ENCODE measurements at places on chromosomes 3 and 15.

DNA sequence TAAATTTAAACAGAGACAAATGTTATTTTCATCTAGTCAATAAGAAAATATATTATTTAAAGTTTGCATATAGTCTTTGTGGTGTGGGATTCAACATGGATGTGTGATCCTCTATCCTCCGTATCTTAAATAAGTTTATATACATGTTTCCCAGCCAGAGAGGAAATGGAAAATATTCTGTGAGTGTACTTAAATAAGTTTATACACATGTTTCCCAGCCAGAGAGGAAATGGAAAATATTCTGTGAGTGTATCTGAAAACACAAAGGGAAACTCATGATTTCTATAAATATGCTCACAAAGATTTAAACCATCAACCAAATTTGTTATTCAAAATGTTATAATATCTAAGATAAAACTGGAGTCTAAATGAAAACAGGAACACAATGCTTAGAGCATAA lies 110.0 kb upstream of the MELTF start:
- DNase-seq: no peak

GRCh38 chr15:100721758-100722550 lies 119.6 kb downstream of the ASB7 start:
- DNase-seq: no peak

GRCh38 chr3:169836942-169837275 lies 24.2 kb upstream of the LRRC34 start:
- no peak for DNase-seq

DNA sequence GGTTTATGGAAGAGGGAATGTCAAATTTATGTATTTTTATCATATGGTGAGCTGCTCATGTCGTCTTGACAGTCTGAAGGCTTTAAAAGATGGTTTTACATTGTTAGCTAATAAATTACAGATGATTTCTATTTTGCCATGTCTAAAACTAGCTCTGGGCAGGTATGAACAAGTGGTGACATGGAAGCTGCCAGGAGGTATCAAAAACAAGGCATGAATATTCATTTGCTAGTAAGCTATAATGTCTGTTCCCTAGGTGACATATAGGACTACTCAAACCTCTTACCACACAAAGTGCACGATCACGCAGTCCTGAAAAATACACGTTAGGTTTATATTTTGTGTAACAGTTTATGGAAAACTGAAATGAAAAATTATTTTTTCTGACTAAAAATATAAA lies 34.8 kb downstream of the ST3GAL6 start:
- no peak for DNase-seq

- no peak for DNase-seq
Observed at GRCh38 chr15:39156166-39156565, 424.7 kb upstream of the THBS1 start.

- DNase-seq: peak; percentile 68
Observed at GRCh38 chr3:10702961-10703740, 112.9 kb upstream of the SLC6A11 start.

GRCh38 chr3:133489466-133490085 lies 83.9 kb upstream of the CDV3 start:
- DNase-seq: no peak

DNA sequence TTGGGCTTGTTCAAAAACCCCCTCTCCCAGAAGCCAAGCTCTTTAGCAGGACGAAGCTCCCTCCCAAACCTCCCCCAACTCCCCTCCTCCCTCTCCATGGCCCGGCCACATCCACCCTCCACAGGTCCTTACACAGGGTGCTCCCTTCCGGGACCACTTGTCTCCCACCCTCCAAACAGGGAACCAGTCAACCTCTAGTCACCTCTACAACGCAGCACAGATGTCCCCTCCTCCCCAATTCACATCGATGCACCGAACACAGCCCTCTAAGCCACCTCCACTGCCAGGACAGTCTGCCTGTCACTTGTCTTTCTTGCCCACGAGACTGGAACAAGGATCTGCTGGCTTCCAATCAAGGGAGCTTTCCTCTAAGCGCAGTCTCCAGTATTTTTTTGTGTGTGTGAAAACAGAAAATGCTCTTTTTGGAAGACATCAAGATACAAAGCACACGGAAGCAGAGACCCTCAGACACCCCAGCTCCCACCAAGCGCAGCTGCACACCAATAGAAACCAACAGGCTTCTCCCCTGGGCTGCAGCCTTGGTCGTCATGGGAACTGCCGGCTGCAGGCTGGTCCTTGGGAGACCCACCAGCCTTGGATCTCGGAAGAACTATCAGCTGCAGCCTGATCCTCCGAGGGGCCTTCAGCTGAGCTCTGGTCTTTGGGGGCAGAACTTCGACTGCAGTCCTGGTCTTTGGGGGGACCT lies 26.5 kb downstream of the IQSEC1 start:
- no peak for DNase-seq

DNA sequence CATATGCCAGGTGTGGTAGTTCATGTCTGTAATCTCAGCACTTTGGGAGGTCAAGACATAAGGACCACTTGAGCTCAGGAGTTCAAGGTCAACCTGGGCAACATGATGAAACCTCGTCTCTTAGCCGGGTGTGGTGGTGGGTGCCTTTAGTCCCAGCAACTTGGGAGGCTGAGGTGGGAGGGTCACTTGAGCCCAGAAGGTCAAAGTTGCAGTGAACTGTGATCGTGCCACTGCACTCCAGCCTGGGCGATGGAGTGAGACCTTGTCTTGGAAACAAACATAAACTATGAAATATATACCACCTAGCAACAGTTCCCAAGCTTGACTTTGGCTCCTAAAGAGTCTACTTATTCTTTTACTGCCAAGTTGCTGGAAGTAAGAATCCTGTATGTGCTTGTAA lies 30.9 kb downstream of the UBE3A start:
- no peak for DNase-seq

DNA sequence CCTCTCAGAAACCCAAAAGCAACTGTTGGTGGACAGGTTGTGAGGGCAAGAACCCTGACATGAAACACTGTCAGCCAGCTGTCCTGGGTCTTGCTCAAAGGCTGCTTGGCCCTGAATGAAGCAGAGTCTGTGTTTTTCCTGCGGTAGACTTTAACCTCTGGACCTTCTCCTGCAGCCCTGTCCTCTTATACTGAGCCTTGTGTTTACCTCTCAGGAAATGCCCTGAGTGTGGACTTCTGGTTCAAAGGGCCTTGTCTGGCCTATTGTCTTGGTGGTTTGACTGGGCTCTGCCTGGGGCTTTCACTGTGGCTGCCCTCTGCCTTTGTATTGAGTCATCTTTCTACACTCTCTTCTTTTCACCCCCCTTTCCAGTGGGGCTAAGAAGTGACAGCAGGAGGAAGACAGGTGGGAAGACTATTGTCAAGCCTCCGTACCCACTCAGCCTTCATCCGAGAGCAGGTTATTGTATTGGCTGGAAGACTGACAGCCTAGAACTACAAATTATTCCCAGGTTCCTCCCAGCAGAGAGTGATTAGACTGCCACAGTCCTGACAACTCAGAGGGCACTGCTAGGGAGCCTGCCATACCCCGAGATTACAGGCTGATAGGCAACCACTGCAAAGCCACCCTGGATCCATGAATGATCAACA lies 3.5 kb downstream of the SEC13 start:
- DNase-seq: no peak

DNA sequence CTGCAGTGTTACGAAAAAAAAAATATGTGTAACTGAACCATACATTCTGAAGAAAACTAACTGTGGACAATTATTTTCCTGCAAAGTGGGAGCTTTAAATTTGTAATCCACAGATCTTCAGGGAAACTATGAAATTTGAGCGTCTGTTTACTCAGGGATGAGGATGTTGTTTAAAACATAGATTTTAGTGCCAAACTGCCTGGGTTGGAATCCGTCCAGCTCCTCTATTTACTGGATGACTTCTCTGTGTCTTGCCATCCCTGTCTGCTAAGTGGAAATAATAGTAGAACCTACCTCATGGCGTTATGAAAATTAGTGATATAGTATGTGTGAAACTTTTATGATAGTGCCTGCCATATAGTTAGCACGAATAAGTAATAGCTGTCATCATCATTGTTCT lies 666.5 kb downstream of the SQOR start:
- no peak for DNase-seq

- DNase-seq: no peak
Observed at GRCh38 chr3:177475356-177475665, 278.0 kb upstream of the TBL1XR1 start.

DNA sequence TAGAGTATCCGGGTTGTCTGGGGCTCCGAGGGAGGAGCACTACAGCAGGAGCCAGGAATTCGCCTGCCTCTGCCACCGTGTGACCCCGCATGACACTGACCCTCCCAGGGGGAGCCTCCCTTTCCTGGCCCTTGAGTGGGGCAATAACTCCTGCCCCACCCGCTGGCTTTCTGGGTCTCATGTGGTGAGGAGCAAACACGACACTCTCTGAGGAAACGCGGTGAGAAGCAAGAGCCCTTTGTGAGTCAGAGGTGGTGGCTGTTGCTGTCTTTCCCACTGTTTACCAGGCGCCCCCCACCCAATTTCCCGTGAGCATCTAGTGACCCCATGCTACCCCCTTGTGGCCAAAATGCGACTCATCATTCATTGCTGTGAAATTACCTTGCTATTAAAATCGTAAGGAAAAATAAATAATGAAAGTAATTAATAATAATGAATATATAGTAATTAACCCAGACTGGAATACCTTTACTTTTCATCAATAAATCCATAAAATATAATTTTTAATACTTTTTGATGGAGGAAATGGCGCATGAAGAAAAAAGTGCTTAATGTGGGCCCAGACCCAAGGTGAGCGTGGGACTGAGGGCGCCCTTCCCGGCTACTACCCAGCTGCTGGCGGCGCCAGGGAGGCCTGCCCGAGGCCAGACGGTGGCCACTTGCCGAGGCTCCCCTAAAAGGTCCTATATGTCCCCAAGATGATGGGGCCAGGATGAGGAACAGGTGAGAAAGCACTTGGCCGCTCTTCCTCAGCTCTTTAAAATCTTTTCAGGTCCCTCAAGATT lies 29.3 kb downstream of the CCNL1 start:
- no peak for DNase-seq

GRCh38 chr15:33621141-33621540 lies 310.4 kb downstream of the RYR3 start:
- DNase-seq: no peak

DNA sequence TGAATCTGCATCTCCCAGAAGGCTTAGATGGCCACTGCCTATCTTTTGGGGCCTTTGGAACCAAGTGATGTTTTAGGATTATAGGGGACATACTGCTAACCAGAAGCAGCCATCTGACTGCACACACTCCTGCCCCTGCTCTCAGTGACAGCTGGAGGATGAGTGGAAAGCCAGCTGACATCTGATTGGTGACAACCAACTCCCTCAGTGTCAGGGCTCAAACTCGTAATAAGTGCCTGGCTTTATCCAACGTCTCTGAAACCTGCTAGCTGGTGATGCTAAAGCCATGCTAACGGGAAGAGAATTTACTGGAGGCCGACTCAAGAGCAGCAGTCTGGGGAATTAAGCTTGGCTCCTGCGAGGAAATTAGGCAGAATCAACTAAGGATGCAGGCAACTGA lies 35.1 kb downstream of the KY start:
- DNase-seq: no peak

GRCh38 chr3:28576614-28577200 lies 228.1 kb upstream of the AZI2 start:
- DNase-seq: no peak

DNA sequence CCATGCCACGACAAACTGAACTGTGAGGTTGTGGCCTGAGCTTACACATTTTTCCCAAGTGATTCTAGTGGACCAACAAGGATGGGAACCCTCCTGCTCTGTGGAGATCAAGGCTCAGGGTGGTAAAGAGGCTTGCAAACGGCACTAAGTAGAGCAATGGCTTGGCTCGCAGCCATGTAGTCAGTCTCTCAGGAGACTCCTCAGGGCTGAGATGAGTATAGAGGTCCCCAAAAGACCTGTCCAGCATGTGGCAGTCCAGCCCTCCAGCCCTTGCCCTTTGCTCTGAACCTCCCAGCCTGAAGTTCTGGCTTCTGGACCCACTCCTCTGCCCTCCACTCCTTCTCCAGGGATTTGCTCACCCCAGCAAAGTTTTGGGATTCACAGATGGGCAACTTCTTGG lies 8.3 kb upstream of the CAMP start:
- DNase-seq: no peak

- no peak for DNase-seq
Observed at GRCh38 chr3:22245811-22246583, 495.0 kb upstream of the ZNF385D start.

- no peak for DNase-seq
Observed at GRCh38 chr3:156291272-156292123, 171.1 kb downstream of the KCNAB1 start.

GRCh38 chr15:96412906-96413231 lies 82.4 kb downstream of the NR2F2 start:
- no peak for DNase-seq

GRCh38 chr3:157115069-157116006 lies 44.6 kb downstream of the CCNL1 start:
- no peak for DNase-seq

DNA sequence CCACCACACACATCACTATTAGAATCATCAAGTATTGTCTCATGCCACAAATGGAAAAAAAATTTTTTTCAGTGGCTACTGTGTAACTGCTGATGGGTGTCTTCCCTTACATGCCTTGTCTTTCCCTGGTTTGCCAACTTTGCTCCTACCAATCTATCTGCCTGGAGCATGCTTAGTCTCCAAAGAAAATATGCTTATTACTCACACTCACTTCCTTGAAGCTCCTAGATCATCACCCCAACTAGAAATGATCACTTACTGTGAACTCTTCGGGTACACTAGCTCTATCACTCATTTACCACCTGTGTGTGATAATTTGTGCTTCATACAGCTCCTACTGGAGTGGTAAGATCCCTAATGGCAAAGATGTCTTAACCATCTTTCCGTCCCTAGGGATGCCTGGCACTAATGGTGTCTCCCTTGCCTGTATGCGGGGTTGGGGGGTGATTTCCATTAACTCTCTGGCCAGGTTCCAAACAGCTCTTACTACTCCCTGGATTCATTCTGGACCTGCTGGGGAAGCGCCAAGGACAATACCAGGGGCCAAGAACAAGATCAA lies 799 bp downstream of the VPS33B start:
- DNase-seq: no peak

- no peak for DNase-seq
Observed at GRCh38 chr3:183493296-183494045, 62.0 kb downstream of the KLHL6 start.

- DNase-seq: no peak
Observed at GRCh38 chr3:172094621-172095557, 55.5 kb downstream of the FNDC3B start.

DNA sequence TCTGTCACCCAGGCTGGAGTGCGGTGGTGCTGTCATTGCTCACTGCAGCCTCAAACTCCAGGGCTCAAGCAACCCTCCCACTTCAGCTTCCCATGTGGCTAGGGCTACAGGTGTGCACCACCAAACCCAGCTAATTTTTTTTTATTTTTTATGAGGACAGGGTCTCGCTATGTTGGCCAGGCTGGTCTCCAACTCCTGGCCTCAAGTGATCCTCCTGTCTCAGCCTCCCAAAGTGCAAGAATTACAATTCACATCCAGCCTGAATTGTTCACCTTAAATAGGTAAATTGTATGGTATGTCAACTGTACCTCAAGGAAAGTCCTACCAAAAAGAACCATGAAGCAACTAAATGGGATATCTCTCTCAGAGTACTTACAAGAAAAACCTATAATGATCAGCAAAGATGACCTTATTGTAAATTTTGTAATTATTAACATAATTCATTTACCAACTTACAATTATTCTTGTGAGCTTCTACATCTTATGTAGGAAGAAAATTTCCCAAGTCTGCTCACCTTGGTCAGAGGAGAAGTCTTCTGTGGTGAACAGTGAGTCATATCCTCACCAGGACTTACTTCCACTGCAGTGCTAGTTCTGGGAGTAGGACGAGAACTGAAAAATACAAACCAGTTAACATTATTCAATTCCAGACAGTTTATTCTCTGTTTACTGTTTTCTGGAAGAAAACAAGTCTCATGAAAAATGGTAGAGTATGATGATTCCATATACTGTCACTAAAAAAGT lies 54.4 kb downstream of the ULK4 start:
- no peak for DNase-seq

Measured in caudate nucleus (tissue), 63 donors.